ENCODE measurements at places on chromosomes 2 and 18.

DNA sequence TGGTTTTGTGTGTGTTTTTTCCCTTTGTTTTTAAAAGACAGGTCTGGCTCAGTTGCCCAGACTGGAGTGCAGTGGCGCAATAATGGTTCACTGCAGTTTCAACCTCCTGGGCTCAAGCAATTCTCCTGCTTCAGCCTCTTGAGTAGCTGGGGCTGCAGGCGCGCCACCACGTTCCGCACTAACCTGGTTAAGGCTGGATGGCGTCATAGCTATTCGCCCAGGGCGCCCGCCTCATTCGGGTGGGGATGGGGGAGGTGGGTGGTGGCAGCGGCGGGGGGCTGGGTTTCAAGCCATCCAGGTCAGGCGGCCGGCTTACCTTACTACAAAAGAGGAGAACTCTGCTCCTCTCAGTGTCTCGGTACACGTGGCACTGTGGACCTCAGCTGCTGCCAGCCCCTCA is 42.8 kb downstream of the EEF1B2 start:
- DNase-seq: no peak

- DNase-seq: no peak
Measured at GRCh38 chr2:104501929-104502328, 352.0 kb upstream of the POU3F3 start.

- DNase-seq: no peak
Measured at GRCh38 chr2:26581991-26582842, 58.9 kb downstream of the CIB4 start.

- DNase-seq: no peak
Measured at GRCh38 chr2:176174824-176175708, 13.4 kb upstream of the HOXD1 start.

DNA sequence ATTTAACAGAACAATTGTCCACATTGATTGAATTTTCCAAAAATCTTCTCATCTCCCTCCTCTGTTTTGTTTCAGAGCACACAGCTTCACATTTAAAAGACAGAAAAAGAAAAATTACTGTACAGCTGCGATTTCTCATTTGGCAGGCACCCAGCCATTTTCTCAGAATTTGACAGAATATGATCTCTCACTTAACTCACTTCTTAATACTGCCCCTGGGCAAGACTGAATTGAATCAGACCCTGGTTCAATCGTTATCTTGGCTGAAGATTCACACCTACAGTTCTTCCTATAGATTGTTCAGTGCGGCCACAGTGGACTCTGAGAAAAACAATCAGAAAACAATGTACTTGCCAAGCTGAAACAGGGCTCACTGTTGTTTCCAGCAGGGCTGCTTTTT is 90.2 kb upstream of the LHCGR start:
- DNase-seq: no peak

- DNase-seq: no peak
Measured at GRCh38 chr2:109256921-109257320, 127.9 kb downstream of the SH3RF3 start.

DNA sequence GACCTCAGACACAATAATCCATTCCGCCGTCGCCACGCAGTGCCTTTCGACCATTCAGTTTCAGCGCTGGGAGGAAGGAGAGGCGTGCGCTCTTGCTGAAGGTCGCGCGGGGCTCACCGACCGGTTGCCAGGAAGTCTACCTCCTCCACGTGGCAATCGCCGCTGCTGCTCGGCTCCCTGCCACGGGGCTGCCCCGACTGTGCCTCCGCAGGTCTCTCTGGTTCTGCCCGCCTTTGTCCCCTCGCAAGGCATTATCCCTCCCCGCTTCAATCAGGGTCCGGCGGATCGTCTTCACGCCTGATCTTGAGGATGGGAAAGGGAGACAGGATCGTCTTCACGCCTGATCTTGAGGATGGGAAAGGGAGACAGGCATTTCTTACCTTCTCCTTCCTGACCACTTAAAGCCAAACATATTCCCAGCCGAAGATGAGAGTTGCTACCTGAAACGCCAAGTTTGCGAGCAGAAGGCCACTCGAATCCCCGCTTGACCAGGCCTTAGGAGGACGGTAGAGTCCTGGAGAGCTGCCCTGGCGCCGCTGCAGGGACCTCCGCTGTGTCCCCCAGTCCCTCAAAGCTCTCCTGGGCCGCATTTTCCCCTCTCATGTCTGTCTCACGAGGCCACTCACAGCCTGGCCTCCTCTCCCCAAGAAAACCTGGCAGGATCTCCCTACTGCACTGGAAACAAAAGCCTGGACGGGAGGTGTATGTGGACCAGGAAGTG is 4.3 kb upstream of the GPR45 start:
- DNase-seq: no peak

DNA sequence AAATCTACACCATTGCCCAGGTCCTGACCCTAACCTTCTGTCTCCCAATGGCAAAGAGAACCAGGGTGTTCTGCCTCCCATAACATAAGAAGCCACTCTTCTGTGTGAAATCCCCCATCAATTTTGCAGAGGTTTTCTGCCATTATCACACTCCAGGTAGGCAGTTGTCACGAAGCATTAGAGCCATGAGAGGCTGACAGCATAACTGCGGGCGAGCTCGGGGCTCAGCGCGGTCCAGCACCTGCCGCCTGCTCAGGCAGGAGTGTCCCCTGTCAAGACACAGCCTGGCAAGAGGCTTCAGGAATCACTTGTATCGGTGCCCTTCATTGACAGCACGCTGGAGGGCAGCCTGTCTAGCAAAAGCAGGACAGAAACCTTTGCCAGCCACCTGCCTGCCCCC is 251.2 kb downstream of the SATB2 start:
- DNase-seq: no peak

- no peak for DNase-seq
Measured at GRCh38 chr18:36035253-36035652, 32.1 kb downstream of the RPRD1A start.

DNA sequence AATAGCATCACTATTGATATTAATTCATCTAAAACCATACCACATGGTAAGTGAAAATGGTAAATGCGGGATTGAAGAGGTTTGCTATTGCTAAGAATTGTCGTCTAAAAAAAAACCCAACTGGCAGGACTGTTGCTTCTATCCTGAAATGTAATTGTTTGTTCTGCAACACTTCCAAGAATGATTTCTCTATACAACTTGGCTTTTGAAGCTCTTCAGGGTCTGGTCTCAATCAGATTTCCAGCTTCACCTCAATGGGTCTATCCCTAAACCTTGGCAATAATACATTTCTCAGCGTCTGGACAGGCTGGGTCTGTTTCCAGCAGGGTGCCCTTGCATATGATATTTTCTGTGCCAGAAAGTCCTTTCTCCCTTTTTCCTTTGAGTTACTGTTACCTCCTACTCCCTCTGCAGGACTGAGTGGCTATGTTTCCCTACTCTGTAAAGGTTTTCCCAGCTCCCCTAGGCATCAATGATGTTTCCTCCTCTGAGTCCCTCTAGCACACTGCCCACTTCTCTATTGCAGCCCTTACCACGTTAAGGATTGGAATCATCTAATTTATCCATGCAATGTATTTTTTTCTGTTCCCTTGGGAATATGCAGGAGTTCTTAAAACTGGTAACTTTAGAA is 118.2 kb upstream of the REV1 start:
- no peak for DNase-seq

Data from activated CD4-positive, alpha-beta T cell treated with anti-CD3 and anti-CD28 coated beads, Interleukin-2, amount 50 U/mL, for 1 hour (primary cell).